Suprapubic skin (tissue), 4 donors: ENCODE measurements at places on chromosomes 1 and 21. TPM values are rescaled to one million over a fixed set of nuclear protein-coding genes. Genes with fewer than 3 reads are reported as not detected.
A peak's percentile ranks its signal among the peaks of the same experiment; 100 is the strongest.

GRCh38 chr1:47972864-47973432, 24.2 kb downstream of the TRABD2B start:
- no peak for DNase-seq

- no peak for DNase-seq
These were observed 133.6 kb downstream of the PLPPR4 start for GRCh38 chr1:99397863-99398262.

GRCh38 chr1:18965206-18966173, 9.0 kb upstream of the IFFO2 start:
- DNase-seq = peak; percentile 70

DNA sequence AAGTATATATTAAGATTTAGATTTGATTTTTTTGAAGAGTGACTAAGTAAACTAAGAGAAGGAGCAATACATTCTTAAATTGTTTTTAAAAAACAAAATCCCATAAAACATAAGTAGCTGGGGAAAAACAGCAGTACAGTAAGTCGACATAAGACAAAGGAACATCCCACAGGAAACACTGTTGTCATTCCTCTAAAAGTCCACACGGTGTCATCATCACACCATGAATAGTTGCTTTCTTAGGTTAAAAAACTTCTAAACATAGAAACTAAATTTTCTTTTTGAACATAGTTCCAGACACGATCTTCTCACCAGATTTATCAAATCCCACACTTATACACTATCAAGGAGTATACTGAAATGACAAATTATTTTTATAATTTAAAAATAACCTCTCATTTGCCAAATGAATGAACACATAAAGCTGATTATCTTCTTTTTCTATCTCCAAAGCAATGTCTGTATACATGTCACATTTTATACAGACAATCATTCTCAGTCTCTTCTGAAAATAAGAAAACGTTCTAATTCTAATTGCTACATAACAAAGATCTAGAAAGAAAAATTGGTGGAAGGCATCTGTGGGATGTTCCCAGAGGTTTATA, 15.8 kb downstream of the ODF2L start:
- DNase-seq = no peak

DNA sequence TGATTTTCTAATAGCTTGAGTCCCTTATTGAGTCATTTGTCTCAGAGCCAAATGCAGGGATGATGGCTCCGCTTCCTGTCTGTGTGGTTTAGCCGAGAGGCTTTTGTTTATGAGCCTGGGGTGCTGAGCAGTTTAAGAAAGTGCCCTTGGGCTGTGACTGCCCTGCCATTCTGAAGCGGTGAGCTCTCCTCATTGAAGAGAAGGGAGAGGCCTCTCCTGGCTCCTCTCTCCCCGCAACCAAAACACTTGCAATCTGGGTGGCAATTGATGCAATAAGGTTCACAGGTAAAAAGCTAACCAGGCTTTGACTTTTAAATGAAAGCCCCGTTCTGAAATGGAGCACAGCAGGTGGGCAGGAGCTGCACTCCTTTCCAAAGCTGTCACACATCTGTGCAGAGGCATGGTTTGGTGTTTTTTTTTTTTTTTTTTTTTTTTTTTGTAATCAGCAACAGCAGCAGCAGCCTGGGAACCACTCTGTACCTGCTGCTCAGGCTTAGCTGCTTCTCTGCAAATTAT, 403.7 kb downstream of the SIPA1L2 start:
- no peak for DNase-seq

Gene AZIN2
- 3.7 TPM for total RNA-seq

DNA sequence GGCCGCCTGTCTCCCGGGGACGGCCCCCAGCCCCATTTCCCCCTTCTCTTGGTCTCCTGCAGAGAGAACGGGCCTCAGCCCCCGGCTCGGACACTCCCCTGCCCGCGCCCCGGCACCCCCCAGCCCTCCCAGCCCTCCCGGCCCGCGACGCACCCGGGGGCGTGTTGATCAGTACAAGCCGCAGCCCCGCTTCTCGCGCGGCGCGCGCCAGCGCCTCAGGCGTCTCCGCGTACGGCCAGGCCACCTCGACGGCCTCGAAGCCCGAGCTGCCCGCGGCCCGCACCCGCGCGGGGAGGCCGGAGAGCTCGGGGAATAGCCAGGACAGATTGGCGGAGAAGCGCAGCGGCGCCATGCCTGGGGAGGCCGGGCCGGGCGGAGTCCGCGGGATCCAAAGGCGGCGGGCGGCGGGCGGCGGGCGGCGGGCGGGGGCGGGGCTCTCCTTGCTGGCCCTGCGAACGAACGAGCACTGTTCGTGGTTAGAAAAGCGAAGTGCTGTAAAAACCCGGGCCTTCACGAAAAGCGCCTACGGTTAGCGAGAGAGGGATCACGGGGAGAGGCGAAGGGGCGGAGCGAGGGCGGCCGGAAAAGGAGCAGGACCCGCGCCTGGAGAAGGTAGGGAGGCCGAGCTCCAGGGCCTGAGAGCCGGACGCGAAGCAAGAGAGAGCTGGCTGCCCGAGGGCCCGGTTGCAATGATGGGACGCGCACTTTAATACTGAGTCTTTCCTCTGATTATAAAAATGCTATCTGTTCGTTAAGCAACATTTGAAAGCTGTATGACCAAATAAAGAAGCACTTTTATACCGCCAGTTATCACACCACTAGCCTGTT, at the start of gene HYI:
Gene HYI, minus strand, starts transcription at position 490 of the 828 bp plus-strand sequence. Its CDS starts 138 bp downstream, at position 352.
- DNase-seq = peak; percentile 92

- DNase-seq = peak; percentile 25
These were observed 23.3 kb upstream of the PADI6 start for GRCh38 chr1:17348593-17349234.

Gene DCST1
- total RNA-seq = 8.2 TPM

Gene NHLH1
- total RNA-seq = not detected

DNA sequence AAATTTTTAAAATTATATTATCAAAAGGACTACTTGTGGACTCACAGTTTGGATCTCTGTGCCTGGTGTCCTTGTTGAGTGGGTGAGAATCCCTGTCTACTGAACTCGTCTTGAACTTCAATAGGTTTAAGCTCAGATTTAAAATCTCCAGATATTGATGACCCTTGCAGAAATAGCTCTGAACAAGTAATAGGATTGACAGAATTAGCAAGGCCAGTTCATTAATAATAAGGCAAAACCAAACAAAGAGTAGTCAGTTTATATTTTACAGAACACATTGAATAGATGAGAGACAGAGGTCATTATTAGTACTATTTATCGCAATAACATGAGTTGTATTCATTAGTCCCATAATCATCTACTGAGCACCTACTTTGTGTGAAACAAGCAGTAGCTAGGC, at the start of gene PDC:
Gene PDC, minus strand, starts transcription at position 101 of the 400 bp plus-strand sequence. CDS start 11,655 bp downstream, outside the sequence.
- no peak for DNase-seq

DNA sequence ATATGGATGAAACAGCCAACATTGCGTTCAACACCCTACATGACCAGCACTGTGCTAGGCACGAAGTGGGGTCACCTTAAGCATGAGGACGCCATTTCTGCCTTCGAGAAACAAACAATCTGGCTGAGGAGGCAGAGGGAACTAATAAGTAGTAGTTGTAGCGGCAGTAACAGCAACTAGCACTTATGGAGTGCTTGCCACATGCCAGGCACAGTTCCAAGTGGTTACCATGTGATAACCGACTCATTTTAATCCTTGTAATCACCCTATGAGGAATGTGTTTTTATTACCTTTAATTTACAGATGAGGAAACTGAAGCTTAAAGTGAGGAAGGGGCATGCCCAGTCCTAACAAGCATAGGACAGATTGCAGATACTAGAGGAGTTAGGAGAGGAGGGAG, 33.7 kb downstream of the KCND3 start:
- DNase-seq = no peak

Gene GJA8
- total RNA-seq = not detected

DNA sequence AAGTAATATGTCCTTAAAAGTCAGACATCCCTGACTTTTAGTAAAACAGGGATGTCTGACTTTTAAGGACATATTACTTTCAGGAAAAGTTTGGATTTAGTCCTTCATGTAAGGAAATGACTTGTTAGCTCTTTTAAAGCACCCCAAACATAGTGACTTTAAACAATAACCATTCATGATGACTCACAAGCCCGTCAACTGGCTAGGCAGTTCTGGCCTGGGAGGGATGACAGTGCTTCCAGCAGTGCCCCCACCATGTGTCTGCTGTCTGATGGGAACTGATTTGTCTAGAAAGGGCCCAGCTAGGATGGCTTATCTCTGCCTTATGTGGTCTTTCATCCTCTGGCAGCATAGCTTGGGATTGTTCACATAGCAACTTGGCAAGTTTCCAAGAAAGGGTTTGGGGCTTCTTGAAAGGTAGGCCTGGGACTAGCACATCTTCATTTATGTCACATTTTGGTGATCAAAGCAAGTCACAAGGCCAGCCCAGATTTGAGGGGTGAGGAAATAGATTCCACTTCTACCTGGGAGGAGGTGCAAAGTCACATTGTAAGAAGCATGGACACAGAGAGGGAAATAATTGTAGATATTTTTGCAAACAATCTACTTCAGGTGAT, 143.5 kb downstream of the C1orf94 start:
- no peak for DNase-seq

DNA sequence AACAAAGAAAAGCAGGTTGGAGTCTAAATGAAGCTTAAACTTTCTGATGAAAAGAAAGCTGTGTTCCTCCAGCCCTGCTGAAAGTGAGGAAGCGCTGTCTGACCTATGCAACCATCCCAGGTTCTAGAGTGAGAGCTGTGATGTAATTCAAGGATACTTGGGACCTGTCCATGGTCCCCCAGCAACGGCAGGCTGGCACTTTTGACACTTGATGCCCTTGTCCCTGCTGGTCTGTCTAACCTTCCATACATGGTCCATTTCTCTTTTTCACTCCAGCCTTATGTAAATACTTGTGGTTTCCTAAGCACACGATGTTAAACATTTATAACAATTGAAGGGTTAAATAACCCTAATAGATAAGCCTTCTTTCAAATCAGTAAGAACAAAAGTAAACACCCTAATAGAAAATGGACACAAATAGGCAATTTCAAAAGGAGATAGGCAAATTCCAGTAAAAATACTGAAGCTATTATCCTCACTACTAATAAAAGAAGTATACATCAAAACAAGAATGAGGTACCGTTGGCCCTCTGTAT, 17.7 kb upstream of the KDM4A start:
- no peak for DNase-seq

GRCh38 chr1:192491804-192492554, 83.6 kb upstream of the RGS1 start:
- no peak for DNase-seq

GRCh38 chr1:51624855-51625254, 8.0 kb downstream of the OSBPL9 start:
- no peak for DNase-seq

- no peak for DNase-seq
These were observed 124.6 kb downstream of the TRIM33 start for GRCh38 chr1:114386129-114387009.

Gene EPHB2
- total RNA-seq = 2.1 TPM

DNA sequence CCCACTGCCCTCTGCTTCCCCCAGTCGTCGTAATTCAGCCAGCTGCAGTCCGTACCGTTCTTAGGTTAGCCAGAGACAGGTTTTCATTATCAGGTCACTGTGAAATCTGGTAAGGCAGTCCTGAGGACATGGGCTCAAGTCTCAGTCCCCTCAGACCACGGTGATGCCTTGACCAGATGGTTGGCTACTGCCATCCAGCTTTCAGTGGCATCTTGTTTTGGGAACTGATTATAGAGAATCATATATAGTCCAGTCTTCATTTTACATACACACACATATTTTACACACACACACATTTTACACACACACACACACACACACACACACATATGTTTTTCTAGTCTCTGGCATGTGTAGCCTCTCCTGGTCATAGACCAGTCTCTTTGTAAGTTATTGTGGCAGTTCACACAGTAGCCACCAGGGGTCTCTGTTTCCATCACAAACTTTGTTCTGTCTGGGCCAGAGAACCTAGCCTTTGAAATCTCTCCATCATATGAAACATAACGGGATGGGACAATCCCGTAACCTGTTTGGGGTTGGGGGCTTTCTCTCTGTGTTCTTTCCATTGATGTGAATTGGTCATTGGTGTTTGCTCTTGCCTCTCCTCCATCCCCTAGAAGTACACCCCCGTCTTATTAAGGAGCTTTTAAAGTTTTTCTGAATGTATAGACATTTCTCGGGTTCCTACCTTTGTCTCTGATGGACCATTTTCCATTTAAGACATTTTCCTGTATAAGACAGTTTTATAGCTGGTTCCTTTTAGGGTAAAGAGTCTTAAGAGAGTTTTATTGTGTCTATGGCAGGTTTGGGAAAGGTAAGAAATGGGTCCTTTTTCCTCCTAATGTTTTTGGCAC, 8.4 kb upstream of the IKBKE start:
- DNase-seq = no peak

DNA sequence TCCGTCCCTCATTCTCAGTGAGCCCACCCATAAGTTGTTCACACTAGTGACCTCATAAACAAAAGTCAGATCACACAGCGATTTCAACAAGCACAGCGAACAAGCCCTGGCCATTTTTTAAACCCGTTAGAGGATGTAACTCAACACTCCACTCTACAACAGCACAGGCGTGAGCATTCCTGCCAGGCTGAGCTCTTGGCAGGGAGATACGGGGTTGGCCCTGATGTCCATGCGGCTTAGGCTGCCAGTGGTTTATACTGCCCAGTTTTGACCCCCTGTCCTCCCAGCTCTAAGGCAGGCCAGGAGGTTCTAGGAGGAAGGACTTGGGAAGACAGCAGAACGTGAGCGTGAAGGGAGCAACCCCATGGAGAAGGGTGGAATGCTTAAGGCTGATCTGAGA, 35.0 kb downstream of the PARP1 start:
- DNase-seq = no peak

GRCh38 chr1:26994020-26994786, 711 bp downstream of the TRNP1 start:
- no peak for DNase-seq

Gene TMOD4
- total RNA-seq = not detected

GRCh38 chr1:66943361-66943969, 18.7 kb downstream of the MIER1 start:
- no peak for DNase-seq

- no peak for DNase-seq
These were observed 11.3 kb upstream of the CTSE start for GRCh38 chr1:206035027-206035426.

DNA sequence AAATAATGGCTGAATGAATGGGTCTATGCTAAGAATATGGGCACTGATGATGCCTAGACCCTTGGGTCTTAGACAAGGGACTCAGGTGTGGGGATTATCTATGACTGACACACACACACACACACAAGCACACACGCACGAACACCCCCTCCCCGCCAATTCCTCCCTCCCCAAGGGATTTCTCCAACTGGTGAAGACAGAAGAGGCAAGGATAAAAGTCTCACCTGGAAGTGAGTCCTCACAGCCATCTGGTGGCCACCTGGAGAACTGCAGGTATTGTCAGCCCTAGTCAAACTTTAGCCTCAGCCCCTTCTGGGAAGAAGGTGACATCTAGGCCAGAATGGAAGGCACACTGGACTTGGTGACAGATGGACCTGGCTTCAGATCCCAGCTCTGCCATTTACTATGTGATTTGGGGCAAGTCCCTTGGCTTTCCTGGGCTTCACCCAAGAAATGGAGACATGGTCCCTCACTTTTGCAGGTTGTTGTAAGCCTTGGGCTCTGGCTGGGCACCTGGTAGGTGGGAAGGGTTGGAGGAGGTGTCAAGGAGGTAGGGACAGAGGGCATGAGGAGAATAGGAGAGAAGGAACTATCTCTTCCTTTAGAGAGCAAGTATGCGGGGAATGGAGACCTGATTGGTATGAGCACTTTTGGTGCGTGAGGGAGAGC, 4.0 kb upstream of the GPR3 start:
- DNase-seq = no peak
